Activated naive CD8-positive, alpha-beta T cell treated with anti-CD3 and anti-CD28 coated beads for 36 hours (primary cell): ENCODE measurements at places on chromosomes 4 and X. TPM values are rescaled to one million over a fixed set of nuclear protein-coding genes. Genes with fewer than 3 reads are reported as not detected.

GRCh38 chr4:34845926-34846325, 1398.4 kb downstream of the ARAP2 start:
- no peak for DNase-seq
- H3K36me3 ChIP-seq = no peaks in the 10 kb centered on the region
- H3K27me3 ChIP-seq = no peaks in the 10 kb centered on the region
- H3K4me3 ChIP-seq = no peak overlapping the region
- H3K4me1 ChIP-seq = no peaks in the 10 kb centered on the region
- no peak overlapping the region for H3K27ac ChIP-seq

DNA sequence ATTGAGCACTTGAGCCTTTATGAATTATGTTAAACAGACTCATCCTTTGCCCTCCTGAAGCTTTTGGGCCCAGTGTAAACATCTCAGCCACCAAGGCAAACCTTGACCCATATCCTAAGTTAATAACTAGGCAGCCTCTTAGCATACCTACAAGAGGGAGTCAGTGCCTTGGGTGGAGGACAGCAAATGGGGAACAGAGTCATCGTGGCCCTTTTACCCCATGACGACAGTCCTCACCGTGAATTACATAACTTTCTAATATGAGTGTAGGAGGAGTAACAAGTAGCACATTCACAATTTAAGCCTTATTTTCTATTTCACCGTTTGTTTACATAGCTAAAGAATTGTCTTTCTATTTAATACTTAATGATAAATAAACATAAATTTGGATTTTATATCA, 16.8 kb downstream of the CLDN22 start:
- H3K27ac ChIP-seq = no peak overlapping the region
- no peaks in the 10 kb centered on the region for H3K27me3 ChIP-seq
- DNase-seq = no peak
- H3K4me1 ChIP-seq = no peaks in the 10 kb centered on the region
- no peaks in the 10 kb centered on the region for H3K36me3 ChIP-seq

DNA sequence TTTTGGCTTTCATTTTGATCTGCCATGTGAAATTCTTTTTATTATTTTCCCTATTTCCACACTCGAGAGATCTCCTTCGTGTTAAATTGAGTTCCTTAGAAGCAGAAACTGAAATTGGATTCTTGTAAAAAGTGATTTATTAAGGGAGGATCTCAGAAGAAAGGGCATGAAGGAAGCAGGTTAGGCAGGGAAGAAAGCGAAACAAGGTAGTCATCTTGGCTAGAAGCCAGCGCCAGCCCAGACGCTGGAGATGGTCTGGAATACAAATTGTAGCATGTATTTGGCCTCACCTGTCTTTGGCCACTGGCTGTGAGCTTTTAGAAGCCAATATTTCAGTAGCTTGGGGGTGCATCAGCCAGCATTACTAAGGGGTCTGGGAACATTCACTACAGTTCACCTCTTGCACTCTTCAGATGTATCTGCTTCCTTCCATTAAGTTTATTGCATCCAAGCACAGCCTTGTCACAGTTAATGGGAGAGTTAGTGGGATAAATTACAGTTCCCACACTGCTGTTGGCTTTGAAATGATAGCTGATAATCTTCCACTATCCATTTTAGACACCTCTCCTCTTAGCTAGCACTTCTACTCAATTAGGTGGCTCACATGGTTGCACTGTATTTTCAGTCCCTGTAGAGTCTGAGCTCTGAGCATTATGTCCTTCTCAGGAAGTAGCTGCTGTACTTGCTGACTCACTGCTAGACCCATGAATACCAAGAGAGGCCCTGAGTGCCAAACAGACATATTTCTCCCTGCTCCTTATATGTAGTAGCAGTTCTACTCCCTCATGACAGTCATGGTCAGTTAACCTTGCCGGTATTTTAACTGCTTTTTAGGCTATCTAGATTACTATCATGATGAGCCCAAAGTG, 14.6 kb downstream of the GRXCR1 start:
- H3K4me1 ChIP-seq = peaks cover 2% of the 10 kb centered on the region
- H3K4me3 ChIP-seq = no peak overlapping the region
- DNase-seq = no peak
- no peaks in the 10 kb centered on the region for H3K36me3 ChIP-seq

GRCh38 chr4:75069493-75070074, 136.7 kb downstream of the PARM1 start:
- H3K4me3 ChIP-seq = no peak overlapping the region
- no peak overlapping the region for H3K27ac ChIP-seq
- H3K36me3 ChIP-seq = no peaks in the 10 kb centered on the region
- H3K4me1 ChIP-seq = no peaks in the 10 kb centered on the region
- DNase-seq = no peak
- H3K27me3 ChIP-seq = no peaks in the 10 kb centered on the region

- DNase-seq = no peak
- H3K4me1 ChIP-seq = peaks cover 31% of the 10 kb centered on the region
- H3K27ac ChIP-seq = peak overlapping the region; percentile 94
- H3K27me3 ChIP-seq = no peaks in the 10 kb centered on the region
- H3K36me3 ChIP-seq = peaks cover 3% of the 10 kb centered on the region
Observed at GRCh38 chr4:83285055-83285407, 433 bp upstream of the COQ2 start.

DNA sequence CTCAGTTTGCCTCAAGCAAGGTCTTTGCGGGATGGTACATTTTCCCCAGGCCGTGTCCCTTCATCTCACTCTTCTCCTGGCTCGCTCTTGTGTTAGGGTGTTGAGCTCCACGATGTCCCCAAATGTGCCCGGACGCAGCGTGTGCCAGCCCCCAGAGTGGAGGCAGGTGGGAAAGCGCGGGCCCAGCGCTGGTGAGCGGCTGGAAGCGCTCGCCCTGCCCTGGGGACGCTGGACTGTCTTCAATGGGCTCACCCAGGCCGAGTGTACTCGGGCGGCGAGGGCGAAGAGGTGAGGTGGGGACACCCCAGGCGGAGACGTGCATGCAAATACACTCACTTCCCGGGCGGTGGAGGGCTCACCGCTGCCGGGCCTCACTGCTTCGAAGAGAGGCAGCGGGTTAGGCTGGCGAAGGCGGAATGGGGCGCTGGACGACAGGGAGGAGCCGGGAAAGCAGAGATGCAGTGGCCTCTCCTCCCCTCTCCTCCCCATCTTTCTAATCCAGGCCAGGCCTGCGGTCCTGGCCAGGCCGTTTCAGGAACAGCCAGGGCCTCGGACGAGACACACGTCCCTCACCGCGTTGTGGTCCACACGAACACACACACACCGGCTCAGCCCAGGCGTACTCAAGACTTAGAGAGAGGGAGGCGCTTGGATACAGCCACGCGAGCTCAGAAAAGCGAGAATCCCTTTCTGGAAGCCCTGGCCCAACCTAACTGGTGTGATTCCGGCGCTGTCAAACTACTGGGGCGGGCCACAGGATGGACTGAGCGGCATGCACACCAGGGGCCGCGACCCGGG, 2.2 kb downstream of the NKX6-1 start:
- peaks cover 4% of the 10 kb centered on the region for H3K36me3 ChIP-seq
- H3K4me1 ChIP-seq = peaks cover 13% of the 10 kb centered on the region
- peak overlapping the region; percentile 69 for H3K27ac ChIP-seq

- peak overlapping the region; percentile 38 for H3K27ac ChIP-seq
- H3K4me1 ChIP-seq = peaks cover 70% of the 10 kb centered on the region
- H3K36me3 ChIP-seq = peaks cover 14% of the 10 kb centered on the region
- no peak for DNase-seq
Observed at GRCh38 chr4:6914448-6914847, 4.8 kb downstream of the TBC1D14 start.

- H3K27ac ChIP-seq = no peak overlapping the region
- no peaks in the 10 kb centered on the region for H3K36me3 ChIP-seq
- no peak overlapping the region for H3K4me3 ChIP-seq
- H3K27me3 ChIP-seq = peaks cover 18% of the 10 kb centered on the region
- no peaks in the 10 kb centered on the region for H3K4me1 ChIP-seq
- DNase-seq = no peak
Observed at GRCh38 chr4:150033081-150033480, 45.2 kb upstream of the DCLK2 start.

DNA sequence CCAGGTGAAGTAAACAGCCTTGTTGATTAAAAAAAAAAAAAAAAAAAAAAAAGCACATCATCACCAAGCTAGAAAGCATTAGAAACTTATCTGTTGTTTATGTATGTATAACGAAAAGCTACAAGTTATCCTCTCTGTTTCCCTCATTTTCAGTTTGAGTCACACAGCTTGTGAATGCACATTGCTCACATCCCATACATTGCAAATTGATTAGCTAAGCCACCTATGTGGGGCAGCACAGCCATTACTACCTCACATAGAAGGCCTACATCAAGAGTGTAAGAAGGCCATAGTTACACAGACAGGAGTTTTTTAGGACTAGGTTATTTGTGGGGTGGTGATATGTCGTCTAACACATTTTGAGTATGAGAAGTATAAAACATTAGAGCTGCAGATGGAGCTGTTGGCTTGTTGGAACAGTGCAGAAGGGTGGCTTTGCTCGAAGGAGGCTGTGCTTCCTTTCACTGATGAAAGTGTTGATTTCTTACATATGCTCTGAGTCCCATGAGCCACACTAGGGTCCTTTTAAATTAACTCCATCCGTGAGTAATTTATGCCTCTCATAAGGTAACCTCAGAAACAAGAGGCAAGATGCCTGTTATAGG, 431.6 kb downstream of the GABRG1 start:
- H3K4me1 ChIP-seq = no peaks in the 10 kb centered on the region
- H3K36me3 ChIP-seq = no peaks in the 10 kb centered on the region
- no peak overlapping the region for H3K4me3 ChIP-seq
- H3K27me3 ChIP-seq = no peaks in the 10 kb centered on the region
- no peak for DNase-seq

GRCh38 chr4:181728305-181728966, 514.8 kb upstream of the TENM3 start:
- H3K4me1 ChIP-seq = no peaks in the 10 kb centered on the region
- no peak overlapping the region for H3K27ac ChIP-seq
- no peak for DNase-seq
- H3K36me3 ChIP-seq = no peaks in the 10 kb centered on the region

- H3K4me3 ChIP-seq = peak overlapping the region; percentile 46
- peak overlapping the region; percentile 30 for H3K27ac ChIP-seq
- peaks cover 11% of the 10 kb centered on the region for H3K4me1 ChIP-seq
- H3K27me3 ChIP-seq = no peaks in the 10 kb centered on the region
Observed at GRCh38 chrX:1453951-1454785, 1.5 kb upstream of the ASMTL start.

GRCh38 chr4:127370604-127371003, 262.2 kb upstream of the INTU start:
- no peaks in the 10 kb centered on the region for H3K4me1 ChIP-seq
- H3K4me3 ChIP-seq = no peak overlapping the region
- H3K27ac ChIP-seq = no peak overlapping the region
- no peaks in the 10 kb centered on the region for H3K27me3 ChIP-seq

DNA sequence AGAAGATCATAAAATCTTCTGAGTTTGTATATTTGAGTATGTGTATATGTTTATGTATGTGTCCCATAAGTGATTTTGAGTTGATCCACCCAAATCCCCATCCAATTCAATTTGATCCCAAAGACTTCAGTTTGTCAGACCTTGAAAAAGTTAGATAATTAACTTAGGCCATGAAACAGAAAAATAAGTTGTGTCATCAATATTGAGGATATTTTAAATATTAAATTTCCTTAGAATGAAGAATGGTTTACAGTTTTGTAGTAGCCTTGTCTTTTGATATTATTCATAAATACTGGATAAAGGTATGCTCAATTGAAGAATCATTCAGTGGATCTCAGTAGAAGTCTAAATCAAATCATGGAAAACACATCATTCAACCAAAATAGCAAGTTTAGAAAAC, 864.4 kb upstream of the INTU start:
- DNase-seq = no peak
- H3K4me1 ChIP-seq = no peaks in the 10 kb centered on the region
- H3K36me3 ChIP-seq = no peaks in the 10 kb centered on the region
- H3K4me3 ChIP-seq = no peak overlapping the region

- DNase-seq = no peak
- H3K27me3 ChIP-seq = no peaks in the 10 kb centered on the region
- no peaks in the 10 kb centered on the region for H3K36me3 ChIP-seq
Observed at GRCh38 chr4:172794307-172794703, 374.3 kb upstream of the GALNT7 start.

- no peak for DNase-seq
- no peaks in the 10 kb centered on the region for H3K4me1 ChIP-seq
- no peaks in the 10 kb centered on the region for H3K36me3 ChIP-seq
Observed at GRCh38 chr4:7348946-7349900, 85.5 kb downstream of the PSAPL1 start.

DNA sequence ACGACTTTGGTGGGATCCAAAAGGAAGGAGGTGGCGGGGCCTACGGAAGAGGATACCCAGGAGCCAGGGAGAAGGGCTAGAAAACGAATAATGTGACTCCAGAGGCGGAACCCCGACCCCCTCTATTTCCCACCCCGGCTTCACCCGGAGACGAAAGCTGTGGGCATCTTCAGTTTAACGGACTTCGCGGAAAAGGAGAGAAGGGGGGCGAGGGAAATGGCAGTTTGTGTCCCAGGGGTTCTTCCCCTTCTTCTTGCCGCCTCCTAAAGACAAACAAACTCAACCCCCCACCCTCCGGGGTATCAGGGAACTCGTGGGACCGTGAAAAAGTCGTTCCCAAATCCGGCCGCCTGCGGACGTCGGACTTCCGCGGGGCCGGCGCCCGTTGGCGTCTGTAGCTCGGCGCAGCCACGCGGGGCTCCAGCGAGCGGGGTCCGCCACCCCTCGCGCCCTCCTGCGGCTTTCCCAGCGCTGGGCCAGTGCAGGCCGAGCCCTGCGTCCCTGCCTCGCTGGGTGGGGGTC, 3.6 kb upstream of the LEF1 start:
- H3K36me3 ChIP-seq = peaks cover 23% of the 10 kb centered on the region
- peaks cover 48% of the 10 kb centered on the region for H3K4me1 ChIP-seq
- peak overlapping the region; percentile 97 for H3K4me3 ChIP-seq
- H3K27ac ChIP-seq = peak overlapping the region; percentile 91

GRCh38 chr4:152998861-152999260, 62.7 kb downstream of the FHDC1 start:
- no peak overlapping the region for H3K4me3 ChIP-seq
- H3K36me3 ChIP-seq = no peaks in the 10 kb centered on the region
- DNase-seq = no peak
- H3K27me3 ChIP-seq = no peaks in the 10 kb centered on the region

CCNB3 gene
- 0.64 TPM for total RNA-seq

MAGEE1 gene
- 5.3 TPM for total RNA-seq

MID1 gene
- total RNA-seq = 0.28 TPM

GPM6B gene
- not detected for total RNA-seq

PARM1 gene
- total RNA-seq = 0.04 TPM

ALB gene
- total RNA-seq = not detected

CYBB gene
- 0.50 TPM for total RNA-seq
